BJ (cell line): ENCODE measurements at places on chromosomes 1 and 21. TPM values are rescaled to one million over a fixed set of nuclear protein-coding genes. Genes with fewer than 3 reads are reported as not detected.
A peak's percentile ranks its signal among the peaks of the same experiment; 100 is the strongest.

The CLEC20A gene
- not detected in 2 replicates for polyA plus RNA-seq

The HES3 gene
- not detected in 2 replicates for polyA plus RNA-seq

GRCh38 chr21:17513214-17514123 lies 626 bp downstream of the CXADR start:
- no peak for DNase-seq

DNA sequence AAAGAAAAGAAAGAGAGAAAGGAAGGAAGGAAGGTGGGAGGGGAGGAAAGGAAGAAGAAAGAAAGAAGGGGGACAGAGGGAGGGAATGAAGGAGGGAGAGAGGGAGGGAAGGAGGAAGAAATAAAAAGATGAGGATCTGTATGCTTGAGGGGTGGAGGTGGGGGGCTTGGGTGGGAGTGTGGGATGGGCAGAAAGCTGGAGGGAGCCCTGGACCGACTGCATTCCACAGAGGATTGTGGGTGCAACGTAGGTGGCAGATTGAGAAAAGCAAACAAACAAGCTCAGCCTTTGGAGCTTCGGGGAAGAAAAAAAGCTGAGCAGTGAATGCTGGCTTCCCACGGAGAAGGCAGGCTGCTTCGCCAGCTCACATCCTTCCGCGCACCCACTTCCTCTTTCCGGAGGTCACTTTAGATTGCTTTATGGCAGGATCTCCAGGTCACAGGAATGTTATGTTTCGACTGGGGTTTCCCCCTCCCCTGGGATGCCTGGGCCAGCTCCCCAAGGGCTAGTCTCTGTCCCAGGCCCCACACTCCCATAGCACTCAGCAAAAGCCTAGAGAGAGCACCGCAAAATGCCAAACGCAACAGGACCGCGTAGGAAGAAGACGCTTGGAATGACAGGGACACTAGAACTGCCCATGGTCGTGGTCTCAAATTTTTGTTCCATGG lies 20.7 kb upstream of the LGALS8 start:
- DNase-seq: peak; percentile 20

GRCh38 chr21:16633831-16634459 lies 878.9 kb upstream of the CXADR start:
- DNase-seq: no peak

The LHX4 gene
- polyA plus RNA-seq: 0.06 and 0.11 TPM in 2 replicates

The LRRC71 gene
- polyA plus RNA-seq: 0.75 and 1.2 TPM in 2 replicates
